ENCODE measurements at places on chromosomes 6 and 20.

GRCh38 chr6:53896196-53896595, 101.4 kb downstream of the LRRC1 start:
- DNase-seq: no peak

GRCh38 chr6:1608222-1609040, 1.3 kb upstream of the FOXC1 start:
- no peak for DNase-seq

DNA sequence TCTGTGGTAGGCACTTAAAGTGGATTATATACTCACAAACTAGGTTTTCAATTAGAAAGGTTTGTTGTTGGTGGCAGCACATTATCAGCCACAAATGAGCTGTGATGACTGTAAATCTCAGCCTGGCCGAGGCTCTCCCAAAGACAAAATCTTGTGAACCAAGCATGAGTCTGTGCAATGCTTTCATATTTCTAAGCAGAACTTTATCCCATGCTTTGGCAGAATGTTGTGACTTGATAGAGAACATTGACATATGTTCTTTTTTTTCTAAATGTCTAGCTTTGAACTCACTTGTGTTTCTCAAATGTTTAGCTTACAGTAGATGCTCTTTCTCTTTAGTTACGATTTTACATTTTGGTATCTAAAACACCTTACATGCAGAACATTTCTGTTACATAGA, 105.9 kb downstream of the KLHL32 start:
- no peak for DNase-seq

DNA sequence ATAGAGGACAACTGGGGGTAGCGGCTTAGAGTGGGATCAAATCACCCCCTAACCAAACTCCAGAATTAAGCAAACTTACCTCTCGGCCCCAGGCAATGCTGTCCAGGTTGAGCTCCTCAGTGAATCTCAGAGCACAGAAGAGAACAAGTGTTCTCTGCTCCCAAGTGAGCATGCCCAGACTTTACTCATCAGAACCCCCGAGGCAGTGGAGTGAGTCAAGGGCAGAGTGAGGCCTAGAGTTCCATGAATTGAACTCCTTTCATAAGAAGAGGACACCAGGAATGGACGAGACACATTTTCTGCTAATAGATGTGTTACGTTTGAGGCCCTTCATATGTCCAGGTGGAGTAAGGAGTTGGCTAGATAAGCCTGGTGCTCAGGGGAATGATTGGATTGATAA, 134.0 kb upstream of the DTNBP1 start:
- no peak for DNase-seq

DNA sequence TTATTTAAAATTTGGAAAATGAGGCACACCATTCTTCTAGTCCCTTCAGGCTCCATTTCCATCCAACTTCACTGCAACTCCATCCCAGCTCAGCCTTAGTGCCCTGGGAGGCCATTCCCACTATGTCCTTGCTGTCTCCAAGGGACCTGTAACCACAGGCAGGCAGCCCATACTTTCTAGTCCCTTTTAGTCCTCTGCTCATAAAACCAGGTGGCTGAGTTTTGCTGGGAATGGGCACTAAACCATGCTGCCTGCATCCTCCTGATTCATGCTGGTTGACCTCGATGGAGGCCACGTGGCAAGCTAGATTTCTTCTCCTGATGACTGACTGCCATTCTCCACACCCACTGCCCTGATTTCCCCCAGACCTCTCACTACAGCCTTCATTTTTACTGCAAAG, 27.5 kb upstream of the MYMX start:
- DNase-seq: no peak

GRCh38 chr20:25073544-25073943, 8.4 kb downstream of the VSX1 start:
- no peak for DNase-seq

- DNase-seq: no peak
Measured at GRCh38 chr6:52164319-52165094, 21.7 kb upstream of the IL17A start.

GRCh38 chr20:4721719-4722118, at the start of gene PRND:
PRND (plus strand) TSS chr20:4721909; CDS start chr20:4724552, 2,643 bp downstream.
- no peak for DNase-seq

DNA sequence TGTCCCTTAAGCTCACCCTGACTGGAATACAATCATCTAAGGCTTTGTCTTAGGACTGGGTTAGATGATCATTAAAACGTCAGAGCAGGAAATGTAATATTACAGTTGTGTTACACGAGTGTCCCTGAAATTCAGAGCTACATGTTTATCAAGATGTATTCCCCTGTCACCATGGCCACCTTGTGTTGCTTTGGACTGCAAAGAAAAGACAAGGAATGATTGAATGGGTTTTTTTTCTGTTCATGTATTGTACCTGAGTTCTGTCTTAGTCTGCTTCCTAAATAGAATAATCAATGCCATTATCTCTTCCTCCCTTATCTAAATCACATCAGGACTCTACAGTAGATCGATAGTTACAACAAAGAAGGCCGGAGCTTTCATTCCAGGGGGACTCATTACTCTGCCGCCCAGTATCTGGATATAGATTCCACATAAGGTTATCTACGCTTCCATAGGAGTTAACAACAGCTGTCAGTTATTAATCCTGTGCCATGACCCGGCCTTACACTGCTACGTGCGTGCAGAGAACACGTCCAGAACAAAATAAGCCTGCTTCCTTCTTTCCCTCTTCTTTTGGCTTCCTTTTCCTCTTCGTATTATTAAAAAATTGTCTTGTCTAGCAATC, 274.1 kb upstream of the SASH1 start:
- no peak for DNase-seq

DNA sequence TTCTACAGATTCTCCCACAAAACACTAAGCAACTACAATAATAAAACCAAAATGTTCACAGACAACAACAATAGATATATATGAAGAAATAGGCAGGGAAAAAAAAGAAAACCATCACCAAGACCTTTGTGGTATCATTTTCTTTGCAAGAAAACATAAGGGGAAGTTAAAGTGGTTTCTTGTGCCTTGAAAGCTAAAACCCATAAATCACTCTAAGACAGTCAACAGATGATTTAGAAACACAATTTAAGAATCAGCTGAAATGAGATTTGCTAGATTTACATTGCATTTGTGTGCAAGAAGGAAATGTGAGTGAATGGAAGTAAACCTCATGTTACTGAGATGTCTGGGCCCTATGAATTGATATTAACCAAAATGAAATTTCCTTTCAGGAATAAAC, 1265.4 kb upstream of the GJE1 start:
- DNase-seq: no peak

- DNase-seq: no peak
Measured at GRCh38 chr6:87922947-87923330, 124.7 kb upstream of the SPACA1 start.

GRCh38 chr6:88403486-88403885, 237.3 kb upstream of the CNR1 start:
- no peak for DNase-seq

DNA sequence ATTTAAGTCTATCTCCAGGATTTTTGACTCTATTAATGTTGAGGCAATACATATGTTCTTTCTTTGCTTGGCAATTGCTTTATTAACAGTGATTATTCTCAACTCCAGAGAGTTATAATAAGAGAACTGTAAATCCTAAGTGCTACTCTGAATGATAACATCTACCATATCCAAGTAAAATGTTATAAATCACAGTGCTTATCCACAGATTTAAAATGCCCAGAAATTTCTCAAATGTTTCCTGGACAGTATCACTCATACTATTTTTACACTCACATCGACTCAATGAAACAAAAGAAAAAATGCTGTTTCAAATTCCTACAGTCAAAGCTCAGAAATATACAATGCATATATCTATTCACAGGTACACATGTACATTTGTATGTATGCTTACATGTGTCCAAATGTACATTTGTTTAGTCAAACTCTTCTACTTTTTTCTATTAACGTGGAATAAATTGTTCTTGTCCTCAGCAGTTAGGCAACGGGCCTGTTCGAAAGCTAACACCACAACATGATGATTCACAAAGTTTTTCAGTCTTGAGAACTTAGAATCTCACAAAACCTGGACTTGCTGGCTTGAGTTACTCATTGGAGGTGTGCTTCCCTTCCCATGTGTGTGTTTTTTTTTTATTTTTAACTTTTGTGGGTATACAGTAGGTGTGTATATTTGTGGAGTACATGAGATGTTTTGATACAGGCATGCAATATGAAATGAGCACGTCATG, 193.0 kb downstream of the GJA10 start:
- DNase-seq: no peak

DNA sequence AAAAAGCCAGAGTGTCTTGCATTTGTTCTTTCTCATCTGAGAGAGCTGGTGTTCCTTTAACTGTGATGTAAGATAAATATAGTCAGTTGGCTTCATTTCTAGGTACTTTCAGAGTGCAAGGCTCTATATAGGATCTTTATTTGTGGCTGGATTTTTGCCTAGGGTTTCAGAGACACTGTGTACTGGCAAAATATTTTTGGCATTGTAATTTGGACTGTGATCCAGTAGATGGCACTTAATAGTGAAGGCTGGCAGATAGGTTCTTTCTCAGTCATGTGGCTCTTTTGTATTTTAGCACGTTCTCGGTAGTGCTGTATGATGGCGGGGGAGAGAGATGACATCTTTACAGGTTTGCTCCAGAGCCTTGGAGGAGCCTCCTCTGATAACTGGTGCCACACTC, 26.8 kb upstream of the SLC35B3 start:
- DNase-seq: no peak

DNA sequence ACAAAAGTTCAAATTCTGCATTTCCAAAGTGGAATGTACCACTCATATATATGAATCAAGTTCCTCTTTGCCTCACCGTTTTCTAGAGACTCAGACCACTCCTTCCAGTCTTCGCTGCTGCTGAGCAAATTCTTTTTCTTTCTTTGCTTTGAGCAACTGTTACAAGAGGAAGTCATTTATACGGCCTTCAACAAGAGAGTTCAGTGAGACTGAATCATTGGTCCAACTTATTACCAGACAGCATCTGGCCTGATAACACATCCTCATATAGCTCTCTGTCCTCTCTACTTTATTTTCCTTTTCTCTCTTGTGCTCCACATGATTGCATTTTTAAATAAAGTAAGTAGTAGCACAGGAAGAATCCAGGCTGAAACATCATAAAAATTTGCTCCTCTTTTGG, 652.7 kb downstream of the PHF3 start:
- DNase-seq: no peak

DNA sequence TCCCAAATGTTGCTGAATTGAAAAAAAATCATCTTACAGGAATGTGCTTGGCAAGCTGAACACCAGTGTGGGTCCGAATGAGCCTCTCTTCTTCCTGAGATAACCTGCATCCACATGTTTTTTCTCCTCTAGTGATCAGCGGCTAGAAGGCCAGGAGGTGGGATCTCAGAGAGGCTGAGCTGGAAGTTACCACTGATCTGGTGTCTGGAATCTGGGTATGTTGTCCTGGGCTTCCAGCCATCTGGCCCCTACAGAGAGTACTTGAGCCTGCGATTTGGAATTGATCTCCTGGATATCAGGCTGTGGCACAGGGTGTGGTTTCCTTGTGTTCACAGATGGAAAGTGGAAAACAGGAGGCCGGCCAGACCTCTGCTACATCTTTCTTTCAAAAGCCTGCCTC, 35.9 kb downstream of the SULF2 start:
- no peak for DNase-seq

- no peak for DNase-seq
Measured at GRCh38 chr20:33677991-33678702, 3.9 kb upstream of the NECAB3 start.

Data from globus pallidus (tissue), 1 donor.